ENCODE measurements at places on chromosomes 2 and 18.

- no peak for DNase-seq
Observed at GRCh38 chr2:151354807-151355206, 2.6 kb upstream of the TNFAIP6 start.

DNA sequence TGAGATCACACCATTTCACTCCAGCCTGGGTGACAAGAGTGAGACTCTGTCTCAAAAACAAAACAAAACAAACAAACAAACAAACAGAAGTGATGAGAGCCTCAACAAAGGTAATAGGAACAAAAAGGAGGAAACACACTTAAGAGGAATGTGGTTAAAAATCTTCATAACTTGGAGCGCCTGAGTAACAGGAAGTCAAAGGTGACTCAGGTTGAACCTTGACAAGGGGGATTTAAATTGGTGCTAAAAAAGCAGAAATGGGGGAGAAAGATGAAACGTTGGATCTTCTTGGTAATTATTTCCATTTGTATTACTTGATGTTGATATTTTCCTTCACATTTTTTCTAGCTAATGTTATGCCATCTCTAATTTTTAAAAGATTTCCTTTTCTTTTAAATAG lies 318.5 kb upstream of the TCF4 start:
- no peak for DNase-seq

GRCh38 chr18:24462838-24463775 lies 2.7 kb downstream of the HRH4 start:
- no peak for DNase-seq

GRCh38 chr18:80023173-80023572 lies 11.1 kb upstream of the RBFA start:
- peak; percentile 27 for DNase-seq

- no peak for DNase-seq
Observed at GRCh38 chr18:4544142-4544541, 89.0 kb upstream of the DLGAP1 start.
